ENCODE measurements at places on chromosomes 2 and 18.

GRCh38 chr2:15633043-15633970 is 41.6 kb downstream of the DDX1 start:
- no peak for DNase-seq

DNA sequence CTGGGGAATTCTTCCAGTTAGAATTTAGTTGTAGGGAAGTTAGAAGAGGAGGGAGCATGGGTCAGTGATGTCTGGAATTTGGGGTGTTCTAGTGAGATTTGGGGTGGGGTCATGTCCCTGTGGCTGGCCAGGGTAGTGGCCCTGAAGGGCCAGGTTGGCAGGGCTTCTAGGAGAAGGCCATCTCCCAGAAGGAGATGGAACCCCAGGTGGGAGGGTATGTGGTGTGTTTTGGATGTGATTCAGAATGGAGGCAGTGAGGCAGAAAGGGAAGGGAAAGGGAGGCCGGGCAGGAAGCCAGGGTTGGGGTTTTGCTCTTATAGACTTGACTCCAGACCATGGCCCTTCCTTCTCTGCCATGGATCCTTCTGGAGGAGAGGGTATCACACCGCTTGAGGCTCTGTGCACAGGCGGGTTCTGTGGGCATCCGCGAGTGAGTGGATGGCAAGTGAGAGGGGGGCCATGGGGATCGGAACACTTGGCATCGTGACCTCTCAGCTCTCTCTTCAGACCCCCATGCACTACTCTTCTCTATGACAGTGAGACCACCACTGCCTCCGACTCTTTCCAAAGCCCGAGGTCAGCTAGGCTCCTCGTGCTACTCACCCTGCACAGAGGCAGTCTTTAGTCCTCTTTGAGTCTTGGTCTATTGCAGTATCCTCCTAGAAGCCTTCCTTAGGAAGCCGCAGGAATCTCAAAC is 7.3 kb downstream of the GREB1 start:
- DNase-seq = no peak

DNA sequence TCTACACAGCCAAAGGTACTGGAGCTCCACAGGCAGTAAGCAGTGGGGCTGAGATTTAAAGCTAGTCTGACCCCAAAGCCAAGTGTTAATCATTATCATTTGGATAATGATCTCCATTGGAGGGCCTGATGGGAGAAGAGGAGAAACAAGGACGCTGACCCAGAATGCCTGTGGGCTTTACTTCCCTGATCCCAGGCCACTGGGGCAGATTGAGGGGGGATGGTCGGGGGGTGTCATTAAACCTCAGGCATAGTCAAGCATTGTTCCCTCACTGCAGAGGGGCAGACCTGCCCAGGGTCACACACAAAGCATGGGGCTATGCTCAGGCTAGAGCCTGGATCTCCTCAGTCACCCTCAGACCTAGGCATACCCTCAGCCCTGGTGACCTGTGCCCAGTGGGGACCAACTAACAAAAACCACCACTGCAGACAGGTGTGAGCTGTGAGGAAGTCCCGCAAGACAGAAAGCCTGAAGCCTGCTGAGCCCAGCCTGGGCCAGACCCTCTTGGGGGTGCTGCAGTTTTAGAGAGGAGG is 53.4 kb downstream of the SDC1 start:
- no peak for DNase-seq

GRCh38 chr18:78901923-78902794 is 77.5 kb upstream of the SALL3 start:
- DNase-seq = no peak

DNA sequence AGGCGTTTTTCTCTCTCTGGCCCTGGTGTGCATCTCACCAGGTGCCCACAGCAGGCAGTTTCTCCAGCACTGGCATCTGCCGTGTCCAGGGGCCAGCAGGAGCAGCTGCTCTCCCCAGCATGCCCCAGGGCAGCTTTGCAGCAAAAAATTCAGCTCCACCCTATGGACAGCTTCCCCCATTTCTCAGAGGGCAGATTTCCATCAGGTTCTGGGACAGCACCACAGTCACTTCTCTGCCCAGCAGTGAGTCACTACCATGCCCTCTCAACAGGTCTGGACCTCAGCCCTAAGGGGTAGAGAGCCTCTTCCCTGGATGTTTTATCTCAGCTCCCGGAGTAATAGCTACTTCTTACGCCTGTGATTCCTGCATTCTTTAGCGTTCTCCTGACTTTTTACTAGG is 170.2 kb upstream of the RAB12 start:
- DNase-seq = no peak

DNA sequence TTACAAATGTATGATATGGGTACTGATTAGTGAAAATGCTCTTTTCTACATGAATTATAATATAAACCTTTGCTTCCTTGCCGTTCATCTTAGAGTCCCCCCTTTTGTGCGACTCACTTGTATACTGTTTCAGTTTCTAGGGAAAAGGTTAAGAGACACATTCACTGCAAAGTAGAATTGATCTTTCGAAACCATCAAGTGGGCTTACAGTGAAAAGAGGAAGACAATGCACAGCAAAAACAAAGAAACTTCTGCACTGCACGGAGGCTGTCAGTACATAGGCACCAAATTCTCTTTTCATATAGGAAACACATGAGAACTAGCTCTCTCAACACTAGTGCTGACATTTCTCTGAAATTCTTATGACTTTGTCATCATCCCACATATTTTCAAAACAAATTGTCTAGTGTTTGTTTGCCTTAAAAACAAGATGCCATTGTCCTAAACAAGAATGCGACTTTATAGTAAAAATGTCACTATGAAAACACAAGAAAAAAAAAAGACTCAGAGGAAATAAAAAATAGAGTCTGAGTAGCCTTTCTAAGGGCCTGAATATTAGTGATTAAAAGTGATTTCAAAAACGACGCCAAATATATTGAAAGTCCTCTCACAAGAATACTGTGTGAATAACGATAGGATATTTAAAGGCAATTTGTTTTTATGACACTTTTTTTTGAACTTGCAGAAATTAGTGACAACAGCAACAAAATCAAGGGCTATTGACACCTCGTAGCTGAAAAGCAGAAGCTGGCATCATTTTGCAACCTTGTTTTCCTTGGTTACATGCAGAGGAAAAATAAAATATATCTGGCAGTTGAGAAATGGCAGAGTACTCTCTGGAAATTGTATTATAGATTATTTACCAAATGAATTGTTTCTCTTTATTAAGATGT is 827.0 kb downstream of the BCL11A start:
- no peak for DNase-seq
